ENCODE measurements at places on chromosomes 6 and 20.

GRCh38 chr6:35050757-35051330 lies 90.3 kb downstream of the TCP11 start:
- DNase-seq, result no peak

DNA sequence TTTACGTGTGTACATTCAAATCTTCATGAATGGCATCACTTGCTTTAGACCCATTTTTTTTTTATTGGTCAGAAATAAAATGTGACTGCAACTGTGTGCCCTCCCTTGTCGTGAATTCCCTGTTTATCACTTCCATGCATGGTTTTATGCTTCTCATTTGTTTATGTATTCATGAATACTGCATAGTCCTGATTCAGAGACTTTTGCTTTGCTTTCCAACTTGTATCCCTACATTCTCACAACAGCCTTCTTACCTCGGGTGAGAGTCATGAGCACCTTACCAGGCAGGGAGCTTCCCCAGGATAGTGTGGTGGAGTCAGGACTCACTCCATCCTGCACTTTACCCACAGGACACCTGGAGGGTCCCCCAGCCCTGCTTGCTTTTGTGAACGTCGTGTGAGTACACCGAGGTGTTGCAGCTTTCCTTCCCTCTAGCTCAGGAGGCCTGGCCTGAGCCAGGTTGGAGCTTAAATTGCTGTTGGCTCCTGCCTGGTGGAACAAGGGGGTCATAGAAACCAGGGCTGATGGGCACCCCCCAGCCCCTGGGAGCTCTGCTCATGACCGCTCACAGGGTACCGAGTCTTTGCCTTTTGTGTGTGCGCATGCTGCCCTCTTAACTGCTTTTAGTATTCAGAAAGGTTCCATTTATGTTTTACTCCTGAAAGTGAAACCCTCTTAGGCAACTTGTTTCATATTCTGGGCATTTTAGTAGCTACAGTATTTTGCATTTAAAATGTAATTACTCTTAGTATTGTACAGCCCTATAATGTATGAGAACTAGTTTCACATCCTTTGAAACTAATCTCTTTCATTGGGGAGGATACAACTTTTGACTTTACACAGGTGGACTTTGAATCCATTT lies 66.0 kb downstream of the CDS2 start:
- DNase-seq, result no peak

GRCh38 chr20:43438578-43439316 lies 18.9 kb upstream of the SRSF6 start:
- no peak for DNase-seq

GRCh38 chr6:33781131-33781975 lies 7.6 kb downstream of the LEMD2 start:
- no peak for DNase-seq

- DNase-seq, result no peak
These were observed 26.7 kb upstream of the RIPK1 start for GRCh38 chr6:3041606-3042005.

DNA sequence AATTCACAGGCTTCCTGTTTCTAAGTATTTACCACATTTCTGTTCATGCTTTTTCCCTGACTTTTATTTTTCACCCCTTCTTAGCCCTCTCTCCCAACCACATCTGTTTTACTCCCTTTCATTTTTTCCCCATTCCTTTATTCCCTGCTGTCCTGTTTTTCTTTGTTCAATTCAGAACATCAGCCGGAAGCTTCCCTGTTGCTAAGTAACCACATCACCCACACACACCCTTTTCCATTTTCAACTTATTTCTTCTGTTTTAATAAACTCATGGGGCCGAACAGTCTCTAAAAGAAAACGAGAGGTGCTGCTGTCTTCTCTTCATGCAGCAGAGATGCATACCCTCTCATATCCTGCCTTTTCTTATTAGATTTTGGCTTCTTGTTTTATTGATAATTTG lies 53.5 kb upstream of the CEP85L start:
- DNase-seq, result no peak

- no peak for DNase-seq
These were observed 58.2 kb upstream of the NKX2-2 start for GRCh38 chr20:21571841-21572690.

DNA sequence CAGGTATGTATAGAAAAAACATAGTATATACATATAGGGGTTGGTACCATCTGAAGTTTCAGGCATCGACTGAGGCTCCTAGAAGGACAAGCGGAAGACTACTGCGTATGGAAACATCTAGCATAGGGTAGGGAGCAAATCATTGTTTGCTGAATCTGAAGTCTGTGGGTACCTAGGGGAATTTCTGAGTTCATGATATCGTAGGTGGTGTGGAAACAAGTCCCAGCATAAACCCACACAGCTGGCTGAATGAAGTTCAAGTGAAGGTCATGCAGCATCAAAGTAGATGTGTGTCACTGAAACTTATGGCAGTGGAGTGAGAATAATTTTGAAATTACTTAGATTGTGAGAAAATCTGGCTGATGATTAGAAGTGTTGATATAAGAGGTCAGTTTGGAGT lies 39.4 kb downstream of the MAP7 start:
- DNase-seq, result no peak

All from activated CD8-positive, alpha-beta memory T cell treated with anti-CD3 and anti-CD28 coated beads, Interleukin-2, amount 50 U/mL, for 4 hours (primary cell).